ENCODE measurements at places on chromosomes 3 and 15.

GRCh38 chr3:9864200-9864927, 15.7 kb downstream of the CIDEC start:
- DNase-seq = peak; percentile 81

- DNase-seq = no peak
Observed at GRCh38 chr15:88487178-88487795, 19.8 kb downstream of the MRPS11 start.

DNA sequence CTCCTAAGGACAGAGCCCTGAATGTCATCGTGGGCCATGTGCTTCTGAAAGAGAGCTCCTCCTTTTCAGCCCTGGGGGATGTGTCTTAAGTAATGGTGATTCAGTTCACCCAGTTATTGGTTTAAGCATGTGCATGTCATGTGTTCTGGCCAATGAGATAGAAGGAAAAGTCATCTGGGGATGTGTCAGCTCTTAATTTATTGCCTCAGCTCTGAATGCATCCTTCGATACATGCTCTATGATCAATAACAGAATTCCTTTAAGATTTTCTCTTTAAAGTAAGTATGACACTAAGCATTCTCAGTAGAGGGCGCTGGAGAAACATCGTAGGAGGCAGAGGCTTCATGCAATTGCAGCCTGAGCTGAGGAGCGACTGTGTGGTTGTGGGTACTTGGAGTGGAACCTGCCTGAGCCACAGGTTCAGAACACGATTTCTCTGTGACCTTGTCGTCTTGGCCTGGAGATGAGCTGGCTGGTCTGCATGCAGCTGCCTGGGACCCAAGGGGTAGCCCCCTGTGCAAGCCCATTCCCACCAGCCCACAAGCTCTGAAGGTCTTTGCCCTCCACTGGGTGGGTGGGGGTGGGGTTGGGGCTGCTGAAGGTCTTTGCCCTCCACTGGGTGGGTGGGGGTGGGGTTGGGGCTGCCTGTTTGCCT, 69.5 kb downstream of the C3orf38 start:
- peak; percentile 28 for DNase-seq

DNA sequence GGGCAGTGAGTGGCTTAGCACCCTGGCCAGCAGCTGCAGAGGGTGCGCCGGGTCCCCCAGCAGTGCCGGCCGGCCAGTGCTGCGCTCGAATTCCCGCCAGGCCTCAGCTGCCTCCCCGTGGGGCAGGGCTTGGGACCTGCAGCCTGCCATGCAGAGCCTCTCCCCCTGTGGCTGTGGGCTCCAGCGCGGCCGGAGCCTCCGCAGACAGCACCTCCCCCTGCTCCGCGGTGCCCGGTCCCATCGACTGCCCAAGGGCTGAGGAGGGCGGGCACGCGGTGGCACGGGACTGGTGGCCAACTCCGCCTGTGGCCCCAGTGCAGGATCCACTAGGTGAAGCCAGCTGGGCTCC, 386.3 kb downstream of the CNTN4 start:
- no peak for DNase-seq

GRCh38 chr15:85013785-85014184, 32.1 kb downstream of the PDE8A start:
- DNase-seq = no peak

DNA sequence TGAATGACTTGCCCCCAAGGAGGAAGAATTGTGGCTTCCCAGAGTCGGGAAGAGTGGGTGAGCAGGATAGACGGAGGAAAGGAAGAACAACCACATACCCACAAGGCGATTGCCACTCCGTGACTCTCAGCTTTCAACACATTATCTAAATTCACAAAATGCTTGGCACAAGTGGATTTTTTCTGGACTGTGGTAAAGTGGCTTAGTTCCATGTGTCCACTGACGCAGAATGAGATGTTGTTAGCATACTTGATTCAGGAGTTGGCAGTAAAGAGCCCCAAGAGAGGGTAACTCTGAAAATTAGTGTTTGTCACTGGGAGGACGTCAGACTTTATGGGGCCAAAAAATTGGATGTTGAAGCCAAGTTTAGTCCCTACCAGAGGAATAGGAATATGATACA, 198.8 kb upstream of the CTNNB1 start:
- DNase-seq = no peak

DNA sequence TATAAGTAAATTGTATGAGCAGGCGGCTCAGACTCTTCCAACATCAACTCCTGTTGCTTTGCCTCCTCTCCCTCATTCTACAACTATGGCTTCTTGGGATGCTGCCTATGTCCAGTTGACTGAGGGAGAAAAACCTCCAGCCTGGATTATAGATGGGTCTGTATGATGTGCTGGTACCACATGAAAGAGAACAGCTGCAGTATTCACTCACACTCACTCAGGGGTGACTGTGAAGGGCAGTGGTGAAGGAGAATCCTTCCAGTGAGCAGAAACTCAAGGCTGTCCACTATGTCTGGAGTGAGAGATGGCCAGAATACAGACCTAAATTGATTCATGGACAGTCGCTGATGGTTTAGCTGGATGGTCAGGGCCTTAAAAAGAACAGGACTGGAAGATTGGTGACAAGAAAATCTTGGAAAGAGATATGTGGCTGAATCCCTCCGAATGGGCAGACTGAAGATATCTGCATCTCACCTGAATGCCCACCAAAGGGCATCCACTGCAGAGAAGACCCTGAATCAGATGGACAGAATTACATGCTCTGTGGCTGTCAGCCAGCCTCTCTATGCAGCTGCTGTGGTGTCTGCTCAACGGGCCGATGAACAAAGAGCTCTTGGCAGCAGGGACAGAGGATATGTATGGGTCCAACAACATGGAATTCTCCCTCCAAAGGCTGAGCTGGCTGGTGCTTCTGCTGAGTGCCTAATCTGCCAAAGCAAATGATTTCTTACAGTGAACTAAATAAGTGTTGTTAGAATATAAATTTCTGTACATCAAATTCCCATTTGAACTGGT, 1.9 kb upstream of the BCL2L10 start:
- no peak for DNase-seq

- no peak for DNase-seq
Observed at GRCh38 chr3:197736010-197736490, 654 bp downstream of the RUBCN start.

GRCh38 chr3:116743062-116743461, 33.5 kb downstream of the TUSC7 start:
- DNase-seq = no peak

- DNase-seq = no peak
Observed at GRCh38 chr3:36164400-36164799, 215.9 kb upstream of the STAC start.

GRCh38 chr3:94137377-94137776, 74.5 kb downstream of the NSUN3 start:
- no peak for DNase-seq

- peak; percentile 92 for DNase-seq
Observed at GRCh38 chr15:52466134-52466701, 62.5 kb downstream of the MYO5A start.

DNA sequence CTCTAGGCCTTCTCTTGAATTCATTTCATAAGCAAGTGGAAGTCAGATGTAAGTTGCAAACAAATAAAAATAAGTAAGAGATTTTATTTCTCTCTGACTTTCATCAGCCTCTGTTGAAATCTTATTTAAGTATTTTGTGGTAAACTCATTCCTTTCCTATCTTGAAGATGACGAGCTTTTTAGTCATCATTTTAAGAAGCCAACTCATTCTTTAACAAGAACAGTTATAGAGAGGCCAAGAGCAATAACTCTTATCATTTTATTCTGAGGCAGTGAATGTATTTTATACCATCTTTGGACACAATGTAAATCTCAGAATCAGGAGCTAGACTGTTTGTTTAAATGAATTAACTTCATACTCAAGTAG, 147.5 kb upstream of the MBNL1 start:
- DNase-seq = no peak

- DNase-seq = peak; percentile 19
Observed at GRCh38 chr3:22922317-22922716, 280.8 kb upstream of the UBE2E2 start.

DNA sequence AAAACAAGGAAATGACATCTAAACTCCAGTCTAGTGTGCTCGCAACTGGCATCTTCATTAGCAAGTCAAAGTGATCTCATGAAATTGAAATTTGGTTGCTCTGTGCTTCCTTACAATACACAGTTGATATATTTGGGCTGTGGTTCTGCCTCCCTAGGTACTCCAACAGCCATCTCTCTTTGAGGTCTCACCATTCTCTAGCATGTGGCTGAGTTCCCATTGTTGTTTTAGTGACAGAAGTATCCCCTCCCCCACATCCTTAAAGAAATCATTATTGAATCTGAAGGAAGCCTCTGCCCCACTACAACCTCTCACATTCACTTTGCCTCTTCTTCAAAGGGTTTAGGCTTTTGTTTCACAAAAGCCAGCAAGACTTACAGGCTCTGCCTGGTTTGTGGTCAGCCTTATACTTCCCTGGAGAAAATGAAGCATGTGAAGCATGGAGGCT, 516.5 kb downstream of the NLGN1 start:
- DNase-seq = no peak

- no peak for DNase-seq
Observed at GRCh38 chr3:123080864-123081562, 14.2 kb downstream of the PDIA5 start.

- no peak for DNase-seq
Observed at GRCh38 chr3:20503394-20504082, 317.5 kb upstream of the SGO1 start.

DNA sequence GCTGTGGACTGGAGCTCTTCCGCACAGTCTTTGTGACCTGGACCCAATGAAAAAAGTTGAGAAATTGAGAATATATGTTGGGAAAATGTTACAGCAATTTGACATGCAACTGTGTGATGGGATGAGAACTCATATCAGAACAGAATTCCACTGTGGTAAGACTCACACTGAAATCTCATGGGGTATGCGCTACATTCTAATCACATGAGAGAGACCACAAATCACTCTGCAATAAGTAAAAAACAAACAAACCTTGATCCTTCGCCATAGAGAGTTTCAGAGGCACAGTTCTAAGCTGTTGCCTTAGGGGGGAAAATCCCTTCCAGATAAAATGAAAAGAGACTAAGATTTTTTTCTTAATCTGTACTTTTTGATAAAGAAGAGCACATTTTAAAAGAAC, 37.3 kb downstream of the LMCD1 start:
- no peak for DNase-seq

DNA sequence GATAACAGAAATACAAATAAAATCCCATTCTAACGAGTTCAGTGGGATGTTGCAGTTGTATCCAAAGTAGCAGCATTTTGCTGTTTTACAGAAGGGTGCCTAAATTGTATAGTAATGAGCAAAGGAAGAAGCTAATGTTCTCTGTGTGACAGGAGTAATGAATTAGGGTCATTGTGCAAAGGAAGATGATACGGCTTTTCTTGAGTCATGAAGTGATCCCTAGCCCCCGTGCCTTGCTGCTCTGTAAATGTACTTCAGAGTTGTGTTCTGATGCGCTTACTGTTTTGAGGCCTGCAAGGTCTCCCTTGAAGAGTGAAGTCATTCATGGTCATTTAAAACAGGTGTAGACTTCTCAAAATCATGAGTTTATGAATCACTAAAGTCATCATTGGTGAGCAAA, 37.9 kb downstream of the ATP1B3 start:
- DNase-seq = no peak

DNA sequence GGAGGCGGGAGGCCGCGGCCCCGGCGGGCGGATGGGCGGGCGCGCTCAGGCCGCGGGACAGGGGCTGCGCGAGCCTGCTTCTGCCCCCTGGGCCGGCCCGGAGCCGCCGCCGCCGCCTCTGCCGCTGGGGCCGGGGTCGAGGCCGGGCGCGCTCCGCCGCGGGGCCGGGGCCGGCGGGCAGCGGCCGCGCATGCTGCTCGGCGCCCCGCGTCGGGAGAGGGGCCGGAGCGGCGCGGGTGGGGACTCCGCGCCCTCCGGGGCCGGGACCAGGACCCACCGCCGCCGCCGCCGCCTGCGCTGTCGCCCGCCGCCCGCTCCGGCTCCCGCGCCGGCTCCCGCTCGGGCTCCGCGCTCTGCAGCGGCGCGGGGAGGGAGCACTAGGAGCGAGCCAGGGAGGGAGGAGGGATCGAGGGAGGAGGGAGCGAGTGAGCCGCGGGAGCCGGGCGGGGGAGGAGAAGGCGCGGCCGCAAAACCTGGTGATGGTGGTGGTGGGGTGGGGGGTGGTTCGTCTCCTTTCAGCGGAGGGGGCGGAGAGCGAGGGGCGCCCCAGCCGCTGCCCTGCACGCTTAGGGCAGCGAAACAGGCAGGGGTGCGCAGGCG, at the start of gene LINGO1:
Gene LINGO1, minus strand, starts transcription at position 379 of the 600 bp plus-strand sequence. CDS start 597 bp downstream, outside the sequence.
- peak; percentile 38 for DNase-seq

DNA sequence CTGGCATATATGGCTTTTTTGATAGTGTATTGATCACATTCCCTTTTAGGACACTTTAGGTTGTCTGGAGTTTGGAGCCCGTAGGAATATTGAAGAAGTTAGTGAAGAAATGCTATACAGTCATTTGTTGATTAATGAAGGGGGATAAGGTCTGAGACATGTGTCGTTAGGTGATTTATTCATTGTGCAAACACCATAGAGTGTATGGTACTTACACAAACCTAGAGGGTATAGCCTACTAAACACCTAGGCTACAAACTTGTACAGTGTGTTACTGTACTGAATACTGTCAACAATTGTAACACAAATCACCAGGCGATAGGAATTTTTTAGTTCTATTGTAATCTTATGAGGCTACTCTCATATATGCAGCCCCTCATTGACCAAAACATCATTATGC, 3.3 kb downstream of the TPM1 start:
- no peak for DNase-seq

GRCh38 chr3:33139996-33140395, 26.2 kb downstream of the CRTAP start:
- no peak for DNase-seq

DNA sequence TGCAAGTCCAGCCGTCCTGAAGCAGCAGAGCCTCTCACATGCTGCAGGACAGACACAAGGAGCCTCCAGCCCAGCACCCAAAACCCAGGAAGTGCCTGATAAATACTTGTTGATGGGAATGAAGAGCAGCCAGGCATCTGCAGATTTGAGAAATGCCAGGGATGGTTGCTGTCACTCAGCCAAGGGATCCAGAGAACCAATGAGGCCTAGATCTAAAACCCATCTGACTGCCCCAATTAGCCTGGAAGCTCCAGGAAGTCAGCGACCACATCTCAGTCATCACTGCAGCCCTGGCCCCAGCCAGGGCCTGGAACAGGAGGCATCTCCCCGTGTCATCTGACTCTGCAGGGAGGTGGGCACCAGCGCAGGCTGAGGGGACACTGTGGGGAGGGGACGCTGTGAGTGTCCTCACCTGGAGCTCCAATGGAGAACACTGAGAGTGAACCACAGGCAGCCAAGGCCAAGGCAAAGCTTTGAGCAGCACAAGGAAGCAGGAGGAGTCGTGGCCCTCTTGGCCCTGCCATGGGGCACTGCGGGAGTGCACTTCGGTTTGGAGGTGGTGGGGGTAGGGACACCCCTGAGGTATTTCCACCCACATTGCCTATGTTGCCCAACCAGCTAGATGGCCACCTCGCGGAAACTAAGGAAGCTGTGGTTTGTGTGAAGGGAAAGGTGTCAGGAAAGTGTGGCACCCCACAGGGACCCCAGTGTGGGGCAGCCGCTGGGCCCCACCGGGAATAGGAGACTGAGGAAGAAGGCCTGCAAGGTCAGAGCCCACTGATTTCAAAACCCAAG, 229.5 kb downstream of the VPS13C start:
- DNase-seq = no peak

- no peak for DNase-seq
Observed at GRCh38 chr3:118960876-118961450, 73.7 kb downstream of the IGSF11 start.

Measured in suppressor macrophage (primary cell).